HT-29 (cell line): ENCODE measurements at places on chromosomes 16 and 17. TPM values are rescaled to one million over a fixed set of nuclear protein-coding genes. Genes with fewer than 3 reads are reported as not detected.

GRCh38 chr16:88566158-88566557 is 4.0 kb upstream of the ZC3H18 start:
- peak; percentile 38 for DNase-seq

GRCh38 chr16:57651344-57652333 is 16.5 kb upstream of the ADGRG3 start:
- no peak for DNase-seq

GRCh38 chr17:50884439-50885311 is 18.5 kb upstream of the TOB1 start:
- DNase-seq, result peak; percentile 88

GRCh38 chr17:3974138-3974687 is 10.0 kb upstream of the ATP2A3 start:
- no peak for DNase-seq

DNA sequence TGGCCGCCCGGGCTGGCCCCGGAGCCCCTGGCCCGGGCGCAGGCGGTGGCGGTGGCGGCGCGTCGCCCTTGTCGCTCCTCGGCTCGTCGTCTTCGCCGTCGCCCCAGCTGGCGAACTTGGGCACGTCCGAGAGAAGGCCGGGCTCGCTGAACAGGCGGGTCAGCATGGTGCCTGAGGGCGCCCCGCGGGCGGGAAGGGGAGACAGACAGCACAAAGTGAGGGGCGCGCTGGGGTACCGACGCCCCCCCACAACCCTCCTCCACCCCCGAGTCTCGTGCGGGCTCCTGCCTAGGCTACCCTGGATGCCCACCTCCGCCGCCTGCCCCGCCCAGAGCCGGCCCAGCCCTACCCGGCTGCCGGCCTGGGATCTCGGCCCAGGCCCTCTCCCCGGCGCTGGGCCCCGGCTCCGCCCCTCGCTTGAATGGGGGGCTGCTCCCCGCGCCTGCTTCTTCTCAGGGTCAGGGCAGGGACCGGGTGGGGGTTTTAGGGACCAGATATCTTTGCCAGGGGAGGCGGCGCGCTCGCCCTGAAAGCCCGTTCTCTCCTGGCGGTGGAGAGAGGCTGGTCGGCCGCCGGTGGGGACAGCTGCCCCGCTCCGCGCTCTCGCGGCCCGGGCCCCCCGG is 1.2 kb downstream of the NEUROD2 start:
- DNase-seq, result no peak

Gene CASKIN2
- total RNA-seq, result 12.3 and 13.6 TPM in 2 replicates

Gene PABPN1L
- not detected in 2 replicates for total RNA-seq

Gene KIF2B
- not detected in 2 replicates for total RNA-seq
